ENCODE measurements at places on chromosomes 11 and 22.
A peak's percentile ranks its signal among the peaks of the same experiment; 100 is the strongest.

- DNase-seq: no peak
Measured at GRCh38 chr11:101336155-101336554, 206.5 kb upstream of the PGR start.

GRCh38 chr11:28342716-28343115 lies 234.5 kb downstream of the METTL15 start:
- DNase-seq: no peak

GRCh38 chr22:38144025-38144405 lies 33.5 kb upstream of the BAIAP2L2 start:
- no peak for DNase-seq

- DNase-seq: no peak
Measured at GRCh38 chr11:45590743-45591142, 74.7 kb downstream of the CHST1 start.

DNA sequence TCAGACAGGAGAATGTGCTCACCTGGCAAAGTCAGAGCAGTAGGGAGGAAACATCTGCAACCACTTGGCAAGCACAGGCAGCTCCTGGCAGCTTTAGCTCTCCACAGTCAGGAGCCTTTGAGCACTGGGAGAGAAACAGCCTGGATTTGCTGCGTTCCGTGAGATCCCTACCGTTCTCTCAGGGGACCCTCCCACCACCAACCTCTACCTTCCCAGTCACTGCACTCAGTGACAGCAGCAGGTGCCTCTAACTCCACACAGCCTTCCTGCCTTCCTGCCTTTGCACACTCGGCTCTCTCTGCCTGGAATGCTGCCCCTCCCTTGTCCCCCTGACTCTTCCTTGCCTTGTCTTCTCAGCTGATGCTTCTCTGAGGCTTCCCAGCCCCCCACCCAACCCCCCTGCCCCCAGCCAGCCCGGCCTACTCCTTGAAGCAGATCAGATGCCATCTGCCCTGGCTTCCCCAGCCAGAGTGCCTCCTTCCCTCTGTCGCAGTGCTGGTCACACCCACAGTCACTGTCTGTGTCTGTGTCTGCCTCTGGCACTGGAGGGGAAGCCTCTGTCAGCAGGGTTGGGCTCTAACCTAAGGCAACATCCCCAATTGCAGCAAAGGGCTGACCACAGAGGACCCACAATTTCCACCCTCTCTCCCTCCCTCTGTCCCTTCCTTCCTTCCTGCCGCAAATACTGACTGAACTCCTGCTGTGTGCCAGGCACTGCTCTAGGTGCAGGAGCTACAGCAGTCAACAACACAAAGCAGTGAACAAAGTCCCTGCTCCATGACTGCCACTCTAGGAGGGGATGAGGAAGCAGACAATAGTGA lies 14.9 kb upstream of the TSKU start:
- DNase-seq: no peak

DNA sequence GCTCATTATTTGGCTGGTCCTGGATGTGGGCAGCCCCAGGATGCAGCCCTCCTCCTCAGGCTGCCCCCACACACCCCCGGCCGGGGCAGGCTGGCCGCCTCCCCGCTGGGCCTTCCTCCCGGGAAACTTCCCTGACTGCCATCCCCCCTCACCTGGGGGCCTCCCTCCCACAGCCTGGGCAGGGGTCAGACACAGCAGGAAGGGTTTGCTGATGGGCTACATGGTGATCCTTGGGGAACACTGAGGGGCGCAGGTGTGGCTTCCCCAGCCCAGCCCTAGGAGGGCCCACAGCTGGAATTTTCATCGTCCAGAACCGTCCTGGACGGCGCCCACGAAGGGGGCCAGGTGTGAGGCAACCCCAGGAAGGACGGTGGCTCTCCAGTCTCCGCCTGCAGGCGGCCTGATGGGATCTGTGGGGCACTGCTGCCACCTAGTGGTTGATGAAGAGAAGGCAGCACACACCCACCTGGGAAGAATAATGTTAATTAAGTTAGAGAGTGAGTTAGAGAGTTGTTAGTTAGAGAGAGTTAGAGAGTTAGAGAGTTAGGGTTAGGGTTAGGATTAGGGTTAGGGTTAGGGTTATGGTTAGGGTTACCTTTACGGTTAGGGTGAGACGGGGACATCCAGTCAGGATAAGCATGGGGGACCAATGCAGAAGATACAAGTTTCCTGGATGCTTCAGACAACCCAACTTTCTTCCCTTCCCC lies 75.9 kb upstream of the PRR5 start:
- peak; percentile 39 for DNase-seq

- no peak for DNase-seq
Measured at GRCh38 chr11:85955531-85955930, 100.3 kb downstream of the CCDC83 start.

DNA sequence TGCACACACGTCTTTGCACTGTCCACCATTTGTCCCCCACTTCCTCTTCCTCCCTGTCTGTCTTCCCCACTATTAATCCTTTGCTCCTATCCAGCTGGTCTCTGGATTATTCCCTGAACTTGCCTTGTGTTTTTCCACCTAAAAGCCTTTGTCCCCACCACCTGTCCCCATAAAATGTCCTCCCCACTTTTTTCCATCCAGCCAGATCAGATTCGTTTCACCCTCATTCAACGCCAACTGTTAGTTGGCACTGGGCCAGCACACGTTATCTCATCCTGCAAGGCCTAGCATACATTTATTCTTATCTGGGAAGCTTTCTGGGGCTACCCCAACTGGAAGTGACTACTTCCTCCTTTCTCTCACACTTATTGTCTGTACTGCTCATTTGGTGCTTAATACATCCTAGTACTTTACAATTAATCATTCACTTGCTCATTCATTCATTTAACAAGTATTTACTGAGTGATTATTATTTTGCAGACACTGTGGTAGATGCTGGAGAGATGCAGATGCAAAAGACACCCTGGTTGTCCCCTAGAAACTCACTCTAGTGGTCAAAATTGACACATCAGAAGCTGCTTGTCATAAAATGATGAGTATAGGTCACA lies 96.2 kb downstream of the RASSF10 start:
- no peak for DNase-seq

- no peak for DNase-seq
Measured at GRCh38 chr22:33921525-33922348, 1.5 kb upstream of the LARGE1 start.

GRCh38 chr11:42631220-42631843 lies 680.5 kb upstream of the API5 start:
- DNase-seq: no peak

DNA sequence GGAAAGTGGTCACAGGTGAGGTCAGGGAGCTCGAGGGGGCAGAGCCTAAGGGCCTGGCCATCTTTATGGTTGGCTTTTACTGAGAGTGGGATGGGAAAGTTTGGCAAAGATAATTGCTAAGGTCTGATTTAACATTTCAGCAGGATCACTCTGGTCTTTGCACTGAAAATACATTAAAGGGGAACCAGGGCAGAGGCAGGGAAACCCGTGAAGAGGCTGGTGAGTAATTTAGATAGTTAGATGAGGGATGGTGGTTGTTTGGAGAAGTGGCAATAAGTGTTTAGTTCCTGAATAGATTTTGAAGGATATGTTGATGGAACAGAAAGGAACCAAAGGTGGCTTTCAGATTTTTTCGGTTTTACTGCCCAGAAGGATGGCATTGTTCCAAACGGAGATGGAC lies 50.8 kb downstream of the SCN3B start:
- DNase-seq: no peak

DNA sequence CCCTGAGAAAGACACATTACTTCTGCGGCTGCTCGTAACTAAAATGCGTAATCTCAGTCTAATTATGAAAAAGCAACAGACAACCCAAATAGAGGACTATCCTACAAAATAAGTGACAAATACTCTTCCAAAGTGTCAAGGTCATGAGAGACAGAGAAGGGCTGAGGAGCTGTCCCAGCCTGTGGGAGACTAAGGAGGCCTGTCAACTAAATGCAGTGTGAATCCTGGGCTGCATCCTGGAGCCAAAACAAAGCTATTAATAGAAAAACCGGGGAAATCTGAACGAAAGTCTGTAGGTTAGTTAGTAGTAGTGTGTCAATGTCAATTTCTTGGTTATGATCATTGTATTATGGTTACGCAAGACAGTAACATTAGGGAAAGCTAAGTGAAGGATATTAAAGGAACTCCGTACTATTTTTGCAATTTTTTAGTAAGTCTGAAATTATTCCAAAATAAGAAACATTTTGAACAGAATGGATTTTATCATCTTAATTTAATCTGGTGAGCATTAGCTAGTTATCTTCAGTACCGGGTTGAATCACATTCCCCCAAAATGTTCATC lies 39.8 kb upstream of the SLC35C1 start:
- no peak for DNase-seq

DNA sequence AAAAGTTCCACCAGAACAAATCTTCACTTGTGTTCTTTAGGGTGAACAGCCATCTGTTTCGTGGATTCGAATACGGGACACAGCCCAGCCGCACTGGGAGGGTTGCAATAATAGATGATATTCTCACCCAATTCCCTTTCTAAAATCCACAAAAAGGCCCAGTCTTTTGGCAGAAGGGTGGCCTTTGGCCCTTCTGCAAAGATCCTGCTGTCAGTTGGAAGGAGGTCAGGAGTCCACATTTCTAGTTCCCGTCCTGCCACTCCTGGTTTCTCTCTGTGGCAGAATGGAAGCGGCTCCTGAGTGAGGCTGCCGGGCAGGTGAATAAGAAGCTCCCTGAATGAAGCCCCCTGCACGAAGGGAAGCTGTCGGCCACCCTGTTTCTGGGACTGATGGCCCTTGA lies 11.2 kb upstream of the LINC01488 start:
- no peak for DNase-seq

GRCh38 chr11:93906486-93906885 lies 56.1 kb upstream of the VSTM5 start:
- DNase-seq: no peak

GRCh38 chr11:45899448-45900174 lies 7.5 kb downstream of the FREY1 start:
- DNase-seq: peak; percentile 76

DNA sequence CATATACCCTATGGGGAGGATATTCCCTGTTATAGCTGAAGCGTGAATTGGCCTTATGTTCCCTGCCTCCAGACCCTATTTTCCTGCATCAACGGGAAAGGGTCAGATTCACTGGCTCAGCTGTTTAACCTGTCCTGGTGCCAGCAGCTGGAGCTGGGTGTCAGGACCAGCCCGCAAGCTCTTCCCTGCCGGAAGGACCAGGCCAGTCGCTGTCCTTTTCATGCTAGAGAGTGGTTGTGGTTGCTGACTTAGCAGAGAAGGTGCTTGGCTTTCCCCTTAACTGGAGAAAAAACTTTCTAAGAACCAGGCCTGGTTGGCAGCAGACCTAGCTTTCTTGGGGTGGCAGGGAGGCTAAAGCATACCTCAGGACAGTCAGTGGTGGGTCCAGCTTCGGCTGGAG lies 5.2 kb upstream of the SREBF2 start:
- no peak for DNase-seq
